ENCODE measurements at places on chromosomes 1 and 21.
A peak's percentile ranks its signal among the peaks of the same experiment; 100 is the strongest.

- DNase-seq: no peak
Observed at GRCh38 chr1:1594602-1595260, 5.2 kb downstream of the FNDC10 start.

DNA sequence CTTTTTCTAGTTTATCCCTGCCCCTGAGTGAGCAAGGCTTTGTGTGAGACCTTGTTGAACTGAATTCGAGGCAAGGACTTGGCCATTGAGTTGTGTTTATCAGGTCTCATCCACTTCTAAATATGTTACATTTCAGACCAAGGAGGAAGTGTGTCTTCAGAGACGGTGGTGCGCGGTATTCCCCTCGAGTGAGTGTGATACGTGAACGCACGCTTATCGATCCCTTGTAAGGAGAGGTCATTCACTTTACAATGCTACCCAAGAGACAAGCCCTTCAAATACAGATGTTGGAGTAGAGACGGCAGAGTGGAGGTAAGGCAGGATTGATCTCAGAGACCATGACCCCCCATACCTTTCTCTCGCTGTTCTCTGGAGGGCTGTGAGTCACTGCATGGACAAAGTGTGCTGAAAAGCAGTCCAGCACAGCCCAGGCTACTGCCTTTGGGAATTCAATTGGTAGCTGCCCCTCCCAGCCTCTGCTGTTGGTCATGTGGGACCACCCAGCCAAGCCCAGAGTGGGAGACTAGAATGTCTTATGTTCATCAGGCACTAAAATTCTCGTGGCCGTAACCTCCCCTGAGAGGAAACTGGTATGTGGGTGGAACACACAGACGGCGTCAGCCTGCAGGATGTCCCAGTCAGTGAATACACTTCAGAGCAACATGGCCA, 16.3 kb upstream of the MTARC1 start:
- no peak for DNase-seq

DNA sequence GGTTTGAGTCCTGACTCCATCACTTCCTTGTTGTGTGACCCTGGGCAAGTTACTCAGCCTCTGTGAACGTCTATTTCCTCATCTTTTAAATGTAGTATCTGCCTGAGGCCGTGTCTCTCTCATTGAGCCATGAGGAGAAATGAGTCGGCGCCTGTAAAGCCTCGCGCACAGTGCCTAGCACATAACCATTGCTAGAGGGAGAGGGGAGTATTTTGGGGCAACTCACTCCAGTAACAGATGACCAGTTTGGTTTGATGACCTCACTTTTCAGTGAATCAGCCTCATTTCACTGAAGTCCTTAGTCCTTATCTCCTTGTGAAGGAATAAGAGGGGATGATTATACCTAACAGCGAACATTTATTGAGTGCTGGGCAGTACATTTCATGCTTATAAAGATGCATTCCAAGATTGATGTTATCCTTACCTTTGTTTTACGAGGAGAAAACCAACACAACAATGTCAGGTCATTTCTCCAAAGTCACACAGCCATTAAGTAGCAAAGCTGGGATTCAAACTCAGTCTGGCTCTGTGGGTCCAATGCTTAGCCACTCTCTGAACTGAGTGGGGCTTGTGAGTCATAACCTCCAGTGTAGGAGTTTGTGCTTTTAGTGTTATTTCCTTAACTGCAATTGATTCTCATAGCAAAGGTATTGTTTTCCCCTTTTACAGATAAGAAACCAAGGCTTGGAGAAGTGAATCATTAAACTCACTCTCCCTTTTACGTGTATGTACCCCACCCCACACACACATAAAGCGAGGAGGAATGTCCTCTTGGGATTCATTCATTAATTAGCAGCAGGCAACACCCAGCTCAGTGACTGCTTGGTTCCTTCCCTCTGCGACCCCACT, 25.9 kb downstream of the KCNC4 start:
- peak; percentile 83 for DNase-seq

DNA sequence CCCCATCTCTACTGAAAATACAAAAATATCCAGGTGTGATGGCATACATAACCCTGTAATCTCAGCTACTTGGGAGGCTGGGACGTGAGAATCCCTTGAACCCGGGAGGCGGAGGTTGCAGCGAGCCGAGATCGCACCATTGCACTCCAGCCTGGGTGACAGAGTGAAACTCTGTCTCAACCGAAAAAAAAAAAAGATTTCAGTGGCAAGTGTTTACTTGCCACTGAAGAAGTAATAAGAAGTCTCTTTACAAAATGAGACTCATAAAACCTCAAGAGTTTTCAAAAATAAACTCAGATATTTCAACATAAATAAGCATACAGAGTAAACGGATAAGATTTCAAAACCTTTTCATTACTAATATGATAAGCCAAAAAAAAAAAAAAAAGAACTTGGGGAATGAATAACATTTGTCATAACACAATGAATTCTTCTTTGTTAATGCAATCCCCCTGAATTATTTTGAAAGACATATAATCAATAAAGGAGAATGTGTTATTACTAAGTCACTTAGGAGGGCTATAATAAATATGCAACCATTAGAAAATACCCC, 34.2 kb upstream of the EXO1 start:
- DNase-seq: no peak

DNA sequence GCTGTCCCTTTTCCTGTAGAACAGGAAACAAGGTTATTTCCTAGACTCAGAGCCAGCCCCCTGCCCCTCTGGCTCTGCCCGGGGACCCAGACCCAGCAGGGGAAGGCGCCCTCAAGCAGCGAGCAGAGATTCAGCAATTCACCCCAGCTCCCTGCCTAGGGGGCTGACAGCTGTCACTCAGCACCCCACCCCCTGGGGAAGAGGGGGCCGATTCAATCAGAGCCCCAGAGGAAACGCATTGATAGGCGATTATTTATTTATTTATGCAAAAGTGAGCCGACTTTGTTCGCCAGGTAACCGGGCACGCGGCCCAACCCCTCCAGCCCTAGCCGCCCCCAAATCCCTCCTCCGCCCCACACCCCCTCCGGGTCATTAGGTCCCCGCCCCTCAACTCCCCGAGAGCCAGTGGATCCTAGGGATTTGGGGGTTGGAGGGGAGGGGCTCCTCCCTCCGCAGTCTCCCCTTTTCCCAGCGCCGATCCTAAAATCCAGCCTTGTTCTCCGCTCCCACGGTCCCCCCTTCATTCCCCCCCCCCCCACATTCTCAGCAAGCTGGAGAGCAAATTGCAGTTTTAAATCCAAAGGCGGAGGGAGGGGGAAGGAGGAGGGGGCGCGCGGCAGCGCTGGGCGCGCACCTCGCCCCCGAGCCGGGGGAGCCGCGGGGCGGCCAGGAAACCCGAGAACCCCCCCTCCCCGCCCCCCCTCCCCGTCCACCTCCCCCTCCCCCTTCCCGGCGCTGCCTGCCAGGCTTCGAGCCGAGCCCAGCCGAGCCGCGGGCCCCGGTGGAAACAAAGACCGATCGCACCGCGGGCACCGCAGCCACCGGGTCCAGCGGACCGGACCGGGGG, 1.3 kb downstream of the AHDC1 start:
- DNase-seq: no peak

DNA sequence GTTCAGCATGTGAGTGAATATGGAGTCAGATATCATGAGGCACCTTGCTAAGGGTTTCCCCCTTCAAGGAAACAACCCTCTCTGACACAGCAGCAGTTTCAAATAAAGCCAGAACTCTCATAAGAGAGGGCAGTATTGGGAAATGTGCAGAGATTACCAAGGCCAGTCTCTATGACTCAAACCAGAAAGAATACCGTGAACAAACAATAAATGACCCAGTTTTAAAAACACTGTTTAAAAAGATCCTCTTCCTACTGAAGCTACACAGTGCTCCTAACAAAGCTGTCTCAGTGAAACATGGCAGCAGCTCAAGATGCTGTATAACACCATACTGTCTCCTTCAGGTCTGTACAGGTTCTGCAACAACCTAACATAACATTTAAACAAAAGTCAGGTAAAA, 102.6 kb downstream of the KIAA0319L start:
- peak; percentile 78 for DNase-seq

DNA sequence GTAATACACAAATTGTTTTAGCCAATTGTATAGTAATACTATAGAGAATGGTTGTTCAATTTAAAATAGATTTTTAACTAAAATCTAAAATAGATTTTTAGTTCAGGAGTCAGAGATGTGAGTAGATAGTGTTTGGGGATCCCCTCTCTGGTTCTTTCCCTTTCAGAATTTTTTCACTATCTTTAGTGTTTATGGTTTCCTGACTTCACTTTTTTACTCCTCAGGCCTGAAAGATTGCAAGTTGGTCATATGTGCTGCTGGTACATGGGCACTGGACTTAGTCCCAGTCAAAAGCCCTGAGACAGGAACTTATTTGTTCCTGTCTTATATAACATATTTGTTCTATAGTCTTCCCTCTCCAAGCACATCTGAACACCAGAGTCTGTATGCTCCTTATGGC, 96.8 kb upstream of the ATP1B1 start:
- DNase-seq: no peak

DNA sequence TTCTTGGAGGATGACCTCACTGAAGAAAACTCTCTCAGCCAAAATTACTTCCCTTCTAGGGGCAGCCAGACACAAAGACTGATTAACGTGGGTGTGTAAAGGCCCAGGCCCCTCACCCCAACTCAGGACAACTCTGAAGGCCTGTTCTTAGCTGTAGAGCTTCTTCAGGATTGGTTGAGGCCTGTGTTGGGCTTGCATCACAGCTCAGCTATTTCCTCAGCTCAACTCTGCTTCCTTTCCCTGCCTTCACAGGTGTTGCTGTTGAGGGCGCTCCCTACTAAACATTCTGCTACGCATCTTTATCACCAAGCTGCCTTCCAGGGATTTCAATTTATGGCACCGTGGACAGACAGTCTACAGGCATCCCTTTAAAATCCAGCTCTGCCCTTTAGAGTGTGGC, 36.8 kb downstream of the MAB21L3 start:
- DNase-seq: peak; percentile 10

DNA sequence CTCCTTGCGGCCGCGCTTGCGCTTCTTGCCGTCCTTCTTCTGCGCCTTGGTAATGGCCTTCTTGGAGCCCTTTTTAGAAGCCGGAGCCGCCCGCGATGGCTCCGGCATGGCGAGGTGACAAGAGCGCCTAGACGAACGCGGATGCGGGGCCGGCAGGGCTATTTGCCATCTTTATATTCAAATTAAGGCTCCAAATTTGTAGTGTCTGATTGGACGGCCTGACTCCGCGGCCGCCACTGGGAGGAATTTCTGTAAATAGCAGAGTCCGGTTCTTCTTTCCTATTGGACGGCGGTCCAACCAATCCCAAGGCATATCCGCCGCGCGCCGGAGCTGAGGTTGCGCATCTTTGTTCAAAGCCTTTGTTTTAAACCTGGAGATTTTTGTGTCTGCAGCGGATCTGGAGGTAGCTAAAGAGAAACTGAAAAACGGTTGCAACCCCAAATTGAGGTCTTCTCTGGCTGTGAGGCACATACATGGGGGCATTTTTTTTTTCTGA, 22.6 kb upstream of the RNF187 start:
- DNase-seq: peak; percentile 71

GRCh38 chr1:54318246-54318814, 87.9 kb downstream of the SSBP3 start:
- DNase-seq: no peak

- DNase-seq: no peak
Observed at GRCh38 chr1:84297546-84298244, 3.8 kb upstream of the SAMD13 start.

DNA sequence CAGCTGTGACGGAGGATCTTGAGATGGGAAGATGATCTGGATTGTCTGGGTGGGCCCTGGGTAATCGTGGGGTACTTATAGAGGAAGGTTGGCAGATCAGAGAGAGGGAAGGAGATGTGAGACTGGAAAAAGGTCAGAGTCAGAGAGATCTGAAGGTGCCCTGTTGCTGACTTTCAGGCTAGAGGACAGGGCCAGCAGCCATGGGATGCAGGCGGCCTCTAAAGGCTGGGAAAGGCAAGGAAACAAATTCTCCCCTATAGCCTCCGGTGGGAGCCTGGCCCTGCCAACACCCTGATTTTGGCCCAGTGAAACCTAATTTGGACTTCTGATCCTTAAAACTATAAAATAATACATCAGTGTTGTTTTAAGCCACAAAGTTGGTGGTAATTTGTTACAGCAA, 153.5 kb upstream of the TMEM51 start:
- DNase-seq: no peak

GRCh38 chr1:95369985-95370690, 136.1 kb downstream of the RWDD3 start:
- DNase-seq: no peak

- DNase-seq: no peak
Observed at GRCh38 chr1:56824938-56825337, 5.7 kb upstream of the FYB2 start.

GRCh38 chr1:62271948-62272728, 47.1 kb downstream of the KANK4 start:
- peak; percentile 27 for DNase-seq

DNA sequence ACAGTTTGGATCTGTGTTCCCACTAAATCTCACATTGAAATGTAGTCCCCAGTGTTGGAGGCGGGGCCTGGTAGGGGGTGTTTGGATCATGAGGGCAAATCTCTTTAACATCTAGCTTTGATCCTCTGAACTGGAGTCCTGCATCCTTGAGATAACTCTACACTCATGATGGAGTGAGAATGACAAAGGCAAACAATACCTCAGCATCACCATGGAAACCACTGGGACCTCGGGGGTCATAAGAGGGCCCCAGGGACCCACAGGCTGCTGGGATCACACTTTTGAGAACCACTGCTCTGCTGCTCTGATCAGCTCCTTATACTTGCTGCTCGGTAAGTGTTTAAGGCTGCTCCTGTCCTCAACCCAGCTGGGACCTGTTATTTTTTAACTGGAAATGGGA, 13.4 kb upstream of the OBSCN start:
- DNase-seq: no peak

DNA sequence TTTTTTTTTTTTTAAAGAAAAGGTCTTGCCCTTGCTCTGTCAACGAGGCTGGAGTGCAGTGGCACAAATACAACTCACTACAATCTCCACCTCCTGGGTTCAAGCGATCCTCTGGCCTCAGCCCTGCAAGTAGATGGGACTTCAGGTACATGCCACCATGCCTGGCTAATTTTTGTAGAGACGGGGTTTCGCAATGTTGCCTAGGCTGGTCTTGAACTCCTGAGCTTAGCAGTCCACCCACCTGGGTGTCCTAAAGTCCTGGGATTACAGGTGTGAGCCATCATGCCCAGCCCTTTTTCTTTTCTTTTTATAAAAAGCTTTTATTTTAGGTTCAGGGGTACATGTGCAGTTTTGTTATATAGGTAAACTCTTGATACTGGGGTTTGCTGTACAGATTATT, 47.2 kb downstream of the TLR5 start:
- DNase-seq: no peak

DNA sequence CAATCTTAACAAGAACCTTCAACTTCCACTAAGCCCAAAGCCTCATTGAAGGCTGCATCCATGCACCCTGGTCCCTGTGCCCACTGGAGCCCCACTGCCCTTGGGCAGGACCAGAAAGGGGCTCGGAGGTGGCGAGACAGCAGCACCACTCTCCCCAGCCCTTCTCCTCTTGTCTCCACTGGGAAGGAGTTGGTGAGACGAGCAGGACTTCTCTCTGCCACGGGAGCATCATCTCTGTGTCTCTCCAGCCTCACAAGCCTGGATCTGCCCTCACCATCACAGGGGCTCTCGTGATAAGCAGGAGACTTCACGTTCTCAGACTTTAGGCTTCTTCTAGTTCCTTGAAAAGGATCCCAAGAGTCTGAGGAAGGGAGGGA, 7.2 kb upstream of the ETV3L start:
- no peak for DNase-seq

GRCh38 chr21:36194024-36194423, 37.4 kb downstream of the DOP1B start:
- no peak for DNase-seq
